ENCODE measurements at places on chromosomes 12 and 14.

GRCh38 chr12:90152897-90153624, 444.4 kb upstream of the ATP2B1 start:
- H3K4me1 ChIP-seq, result no peaks in the 10 kb centered on the region
- DNase-seq, result no peak
- H3K27ac ChIP-seq, result no peak overlapping the region
- no peak overlapping the region for H3K4me3 ChIP-seq

GRCh38 chr12:116656306-116656705, 81.6 kb downstream of the SPRING1 start:
- no peak for DNase-seq
- peaks cover 36% of the 10 kb centered on the region for H3K27me3 ChIP-seq
- peaks cover 5% of the 10 kb centered on the region for H3K4me1 ChIP-seq
- no peaks in the 10 kb centered on the region for H3K36me3 ChIP-seq
- H3K27ac ChIP-seq, result no peak overlapping the region

GRCh38 chr14:61160798-61161197, 120.3 kb downstream of the TMEM30B start:
- H3K36me3 ChIP-seq, result no peaks in the 10 kb centered on the region
- no peak overlapping the region for H3K27ac ChIP-seq
- H3K4me1 ChIP-seq, result no peaks in the 10 kb centered on the region
- H3K4me3 ChIP-seq, result no peak overlapping the region
- no peak for DNase-seq

DNA sequence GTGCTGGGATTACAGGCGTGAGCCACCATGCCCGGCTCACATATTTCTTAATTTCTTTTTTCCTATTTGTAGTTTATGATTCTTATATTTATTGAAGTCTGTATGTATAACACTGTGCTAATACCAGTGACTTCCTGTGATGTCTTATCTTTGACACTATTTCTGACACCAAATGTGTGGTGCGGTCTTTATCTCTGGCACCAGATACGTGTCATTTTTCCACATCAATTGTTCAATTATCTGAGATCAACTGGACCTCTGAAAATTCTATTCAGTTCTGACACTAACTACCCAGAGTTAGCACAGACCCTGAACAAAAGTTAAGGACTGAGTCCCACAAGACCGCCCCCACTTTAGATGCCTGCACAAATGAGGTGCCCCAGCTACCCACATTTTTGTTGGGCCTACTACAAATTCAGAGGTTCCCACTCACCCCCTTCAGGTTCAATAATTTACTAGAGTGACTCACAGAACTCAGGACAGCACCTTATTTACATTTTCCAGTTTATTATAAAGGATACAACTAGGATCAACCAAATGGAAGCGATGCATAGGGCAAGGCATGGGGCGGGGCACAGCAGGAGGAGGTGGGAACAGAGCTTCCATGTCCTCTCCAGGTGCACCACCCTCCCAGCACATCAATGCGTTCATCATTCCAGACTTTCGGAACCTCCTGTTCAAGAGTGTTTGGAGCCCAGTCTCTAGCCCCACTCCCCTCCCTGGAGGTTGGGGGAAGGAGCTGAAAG, 11.6 kb upstream of the SRSF9 start:
- H3K36me3 ChIP-seq, result no peaks in the 10 kb centered on the region
- H3K27me3 ChIP-seq, result no peaks in the 10 kb centered on the region

DNA sequence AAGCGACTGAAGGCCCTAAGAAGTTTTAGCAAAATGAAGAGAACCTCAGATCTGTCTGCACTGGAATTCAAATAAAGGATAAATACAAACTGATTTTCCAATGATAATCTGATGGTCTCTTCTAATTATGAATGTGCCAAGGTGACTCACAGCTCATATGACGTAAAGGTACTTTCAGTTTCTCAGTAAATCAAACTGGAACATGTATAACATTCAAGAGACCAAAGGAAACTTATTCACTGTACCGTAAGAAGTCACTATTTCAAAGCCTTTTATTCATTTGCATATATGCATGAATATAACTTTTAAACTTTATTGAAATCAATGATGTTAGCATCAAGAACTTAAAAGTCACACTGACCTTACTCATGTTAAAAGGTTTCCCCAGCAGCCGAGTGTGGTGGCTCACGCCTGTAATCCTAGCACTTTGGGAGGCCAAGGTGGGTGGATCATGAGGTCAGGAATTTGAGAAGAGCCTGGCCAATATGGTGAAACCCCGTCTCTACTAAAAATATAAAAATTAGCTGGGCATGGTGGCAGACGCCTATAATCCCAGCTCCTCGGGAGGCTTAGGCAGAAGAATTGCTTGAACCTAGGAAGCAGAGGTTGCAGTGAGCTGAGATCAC, 52.2 kb downstream of the ATXN2 start:
- H3K4me3 ChIP-seq, result no peak overlapping the region
- no peak for DNase-seq
- no peaks in the 10 kb centered on the region for H3K27me3 ChIP-seq
- no peak overlapping the region for H3K27ac ChIP-seq
- H3K4me1 ChIP-seq, result peaks cover 4% of the 10 kb centered on the region
- peaks cover 50% of the 10 kb centered on the region for H3K36me3 ChIP-seq

DNA sequence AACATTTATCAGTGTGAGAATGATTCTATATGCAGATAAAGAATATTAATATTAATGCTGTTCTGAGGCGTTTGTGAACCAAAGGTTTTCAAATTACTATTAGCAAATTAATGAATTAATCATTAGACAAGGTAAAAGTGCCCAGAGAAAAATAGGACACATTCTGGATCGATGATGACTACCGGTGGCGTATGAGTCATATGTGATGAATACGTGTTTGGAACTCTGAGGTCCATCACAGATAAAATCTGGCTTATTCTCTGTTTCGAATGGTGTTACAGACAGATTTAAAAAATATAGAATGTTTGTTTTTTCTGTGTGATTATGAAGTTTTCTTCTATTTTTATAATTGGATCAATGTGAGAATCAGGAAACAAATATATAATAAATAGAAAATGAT, 79.2 kb upstream of the RTL1 start:
- DNase-seq, result no peak
- no peak overlapping the region for H3K4me3 ChIP-seq
- H3K27ac ChIP-seq, result no peak overlapping the region

- H3K4me1 ChIP-seq, result no peaks in the 10 kb centered on the region
- H3K36me3 ChIP-seq, result no peaks in the 10 kb centered on the region
- no peaks in the 10 kb centered on the region for H3K27me3 ChIP-seq
- no peak for DNase-seq
Measured at GRCh38 chr14:74584951-74585350, 27.1 kb downstream of the LTBP2 start.

DNA sequence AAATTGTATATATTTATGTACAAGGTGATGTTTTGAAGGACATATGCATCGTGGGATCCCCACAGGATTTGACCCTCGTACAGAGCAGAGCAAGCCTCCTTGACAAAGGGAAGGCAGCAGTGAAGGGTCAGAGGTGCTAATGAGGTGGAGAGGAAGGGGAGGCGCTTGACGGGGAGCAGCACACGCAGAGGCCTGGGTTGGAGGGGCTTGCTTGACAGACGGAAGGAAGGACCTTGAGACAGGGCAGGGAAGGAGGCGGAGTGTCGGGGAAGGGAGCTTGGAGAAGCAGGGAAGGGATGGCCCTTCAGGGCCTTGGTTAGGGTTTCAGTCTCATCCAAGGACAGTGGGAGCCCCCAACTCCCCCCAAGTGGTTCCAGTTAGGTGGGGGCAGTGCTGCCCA, 52.6 kb downstream of the ZNF664 start:
- peaks cover 3% of the 10 kb centered on the region for H3K4me1 ChIP-seq
- DNase-seq, result no peak
- no peak overlapping the region for H3K27ac ChIP-seq
- no peaks in the 10 kb centered on the region for H3K27me3 ChIP-seq

DNA sequence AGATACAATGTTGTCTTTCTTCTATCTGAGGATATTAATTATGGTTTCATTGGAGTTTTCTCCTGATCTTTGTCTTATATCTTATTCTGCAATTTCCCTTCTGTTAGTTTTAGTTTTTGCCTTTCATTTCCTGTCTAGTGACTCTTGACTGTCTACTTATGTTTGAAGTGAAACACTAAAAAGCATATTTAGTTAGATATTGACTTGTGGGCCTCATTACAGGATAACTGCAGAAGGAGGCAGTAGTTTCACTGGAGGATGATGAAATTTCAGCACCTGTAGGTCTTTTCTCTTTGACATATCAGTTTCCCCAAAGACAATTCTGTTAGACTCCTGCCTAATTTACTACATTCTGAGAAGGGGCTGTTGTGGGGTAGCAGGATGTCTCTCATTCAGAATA, 97.5 kb upstream of the NEDD1 start:
- H3K4me3 ChIP-seq, result no peak overlapping the region
- H3K27me3 ChIP-seq, result no peaks in the 10 kb centered on the region
- no peak overlapping the region for H3K27ac ChIP-seq
- no peak for DNase-seq
- H3K36me3 ChIP-seq, result no peaks in the 10 kb centered on the region

- no peak overlapping the region for H3K4me3 ChIP-seq
- peaks cover 2% of the 10 kb centered on the region for H3K36me3 ChIP-seq
- peaks cover 16% of the 10 kb centered on the region for H3K4me1 ChIP-seq
- H3K27ac ChIP-seq, result no peak overlapping the region
- H3K27me3 ChIP-seq, result peaks cover 8% of the 10 kb centered on the region
- no peak for DNase-seq
Measured at GRCh38 chr12:131853832-131854797, 25.9 kb downstream of the MMP17 start.

DNA sequence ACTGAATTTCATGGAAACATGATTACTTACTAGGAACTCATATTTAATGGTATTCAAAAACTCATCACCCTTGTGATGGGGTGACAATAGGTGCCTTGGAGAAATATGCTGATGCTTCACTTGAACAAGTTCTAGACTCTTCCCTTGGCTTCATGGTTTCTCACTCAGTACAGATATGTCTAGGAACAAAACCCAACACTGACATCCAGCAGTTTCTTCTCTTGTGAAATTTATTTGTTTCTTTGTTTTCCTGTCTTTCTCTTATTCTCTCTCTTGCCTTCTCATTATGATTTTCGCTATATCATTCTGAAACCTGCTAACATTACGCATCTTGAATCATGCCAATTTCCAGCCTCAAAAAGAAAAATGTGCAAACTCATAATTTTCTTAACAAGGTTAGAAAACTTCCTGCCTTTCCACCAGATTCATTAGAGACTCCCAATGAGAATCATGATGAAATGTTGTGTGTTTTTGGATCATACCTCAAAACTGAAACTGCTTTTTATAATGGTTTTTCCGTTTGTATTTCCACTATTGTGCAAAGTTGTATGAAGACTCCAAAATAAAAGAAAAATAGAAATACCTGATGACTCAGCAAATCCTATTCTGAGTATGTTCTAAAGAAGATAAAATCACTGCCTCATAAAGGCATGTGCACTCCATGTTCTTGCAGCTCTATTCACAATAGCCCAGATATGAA, 1021.5 kb downstream of the TMEM121 start:
- peaks cover 7% of the 10 kb centered on the region for H3K4me1 ChIP-seq
- H3K4me3 ChIP-seq, result no peak overlapping the region
- H3K36me3 ChIP-seq, result no peaks in the 10 kb centered on the region
- H3K27ac ChIP-seq, result no peak overlapping the region
- DNase-seq, result no peak
- H3K27me3 ChIP-seq, result peaks cover 12% of the 10 kb centered on the region

DNA sequence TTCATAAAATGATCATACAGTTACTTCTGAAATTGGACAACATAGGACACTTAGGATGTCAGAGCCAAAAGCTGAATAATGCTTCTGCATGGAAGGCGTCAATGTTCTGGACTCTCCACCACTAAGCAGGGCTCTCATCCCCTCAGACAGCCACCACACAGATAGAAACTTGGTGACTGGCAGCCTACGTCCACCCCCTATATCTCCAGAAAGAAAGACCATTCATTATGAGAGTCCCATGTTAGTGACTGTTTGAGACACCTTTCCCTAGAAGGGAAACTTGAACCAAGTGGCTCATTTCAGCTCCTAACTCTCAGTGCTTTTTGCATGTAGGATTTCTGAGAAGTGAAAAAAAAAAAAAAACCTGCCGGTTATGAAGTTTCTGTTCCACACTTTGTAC, 251.0 kb upstream of the FKBP4 start:
- H3K36me3 ChIP-seq, result no peaks in the 10 kb centered on the region
- no peak overlapping the region for H3K4me3 ChIP-seq
- H3K27me3 ChIP-seq, result peaks cover 3% of the 10 kb centered on the region
- DNase-seq, result no peak
- H3K4me1 ChIP-seq, result no peaks in the 10 kb centered on the region

Data from activated B cell treated with CpG ODN at 0.5 μM for 24 hours (primary cell).